ENCODE measurements at places on chromosomes 3 and 15.
A peak's percentile ranks its signal among the peaks of the same experiment; 100 is the strongest.

- DNase-seq = peak; percentile 5
These were observed 157.3 kb downstream of the IGF1R start for GRCh38 chr15:98805434-98806274.

- DNase-seq = no peak
These were observed 429.9 kb downstream of the TBL1XR1 start for GRCh38 chr3:176767385-176767784.

DNA sequence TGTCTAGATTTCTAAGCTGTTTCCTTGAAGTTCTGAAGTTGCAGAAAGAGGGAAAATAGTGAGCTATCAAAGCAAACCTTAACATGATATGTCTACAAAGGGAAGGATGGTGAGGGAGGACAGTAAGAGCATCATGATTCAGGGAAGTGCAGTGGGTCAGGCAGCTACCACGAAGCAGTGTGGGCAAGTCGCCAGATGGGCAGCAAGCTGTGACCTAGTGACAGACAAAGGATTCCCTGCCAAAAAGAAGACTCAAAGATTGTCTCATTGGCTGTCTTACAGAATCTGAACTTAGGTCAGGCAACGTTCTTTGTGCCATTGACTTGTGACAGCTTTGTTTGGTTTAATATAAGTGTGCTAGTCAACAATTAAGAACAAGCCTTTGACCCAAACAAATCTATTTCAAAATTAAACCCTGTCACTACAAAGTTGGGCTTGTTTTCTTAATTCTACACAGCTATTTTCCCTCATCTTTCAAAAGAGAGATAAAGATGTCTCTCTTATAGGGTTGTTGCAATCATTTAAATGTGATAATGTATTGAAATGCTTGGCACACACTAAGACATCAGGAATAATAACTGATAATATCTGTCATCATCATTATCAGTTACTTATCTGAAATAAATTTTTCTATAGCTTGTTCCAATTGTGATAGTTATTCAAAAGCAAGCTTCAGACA is 153.3 kb downstream of the ECT2 start:
- DNase-seq = no peak

DNA sequence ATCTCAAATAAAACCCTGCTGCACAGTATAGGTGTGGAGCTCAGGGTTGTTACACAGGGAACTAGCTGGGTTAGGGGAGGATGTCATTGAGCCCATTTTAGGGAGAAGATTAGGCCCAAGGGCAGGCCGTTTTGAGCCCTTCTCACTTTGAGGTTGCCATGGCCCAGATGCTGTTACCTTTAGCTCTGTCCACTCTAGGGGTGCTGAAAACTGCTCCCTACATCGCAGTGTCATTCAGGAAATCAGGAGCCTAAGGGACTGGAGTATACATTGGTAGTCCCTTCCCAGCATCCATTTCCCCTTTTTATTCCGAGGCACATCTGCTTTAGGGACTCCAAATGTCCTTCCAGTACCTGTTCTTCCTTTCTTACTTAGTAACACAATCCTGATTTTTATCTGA is 79.0 kb upstream of the SELENOK start:
- DNase-seq = no peak

GRCh38 chr3:146277953-146278631 is 27.2 kb upstream of the PLSCR4 start:
- no peak for DNase-seq

- DNase-seq = no peak
These were observed 47.0 kb upstream of the SYNM start for GRCh38 chr15:99057697-99058420.

DNA sequence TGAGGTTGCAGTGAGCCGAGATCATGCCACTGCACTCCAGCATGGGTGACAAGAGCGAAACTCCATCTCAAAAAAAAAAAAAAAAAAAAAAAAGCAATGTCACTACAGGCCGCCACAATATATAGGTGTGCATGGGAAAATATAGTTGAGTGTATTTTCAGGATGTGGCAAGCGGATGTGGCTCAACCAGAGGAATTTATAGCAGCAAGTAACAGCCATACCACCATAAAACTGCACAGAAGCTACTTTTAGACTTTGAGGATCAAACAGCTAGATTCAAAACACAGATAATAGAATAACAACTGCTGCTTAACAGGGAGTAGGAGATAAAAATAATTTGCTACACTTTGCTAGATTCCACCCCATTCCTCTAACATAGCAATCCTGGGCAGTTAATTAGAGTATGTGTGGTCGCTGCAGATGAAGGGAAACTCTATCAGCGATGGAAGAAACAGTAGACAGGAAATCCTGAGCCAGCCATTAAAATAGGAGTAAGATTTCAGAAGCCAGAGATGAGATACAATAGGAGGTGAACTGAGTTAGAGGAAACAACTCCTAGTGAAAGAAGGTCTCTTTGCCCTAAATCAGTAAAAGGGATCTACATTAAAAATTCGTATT is 318.7 kb upstream of the STT3B start:
- DNase-seq = peak; percentile 27

- DNase-seq = peak; percentile 4
These were observed 44.6 kb downstream of the SLC12A1 start for GRCh38 chr15:48250640-48251076.

DNA sequence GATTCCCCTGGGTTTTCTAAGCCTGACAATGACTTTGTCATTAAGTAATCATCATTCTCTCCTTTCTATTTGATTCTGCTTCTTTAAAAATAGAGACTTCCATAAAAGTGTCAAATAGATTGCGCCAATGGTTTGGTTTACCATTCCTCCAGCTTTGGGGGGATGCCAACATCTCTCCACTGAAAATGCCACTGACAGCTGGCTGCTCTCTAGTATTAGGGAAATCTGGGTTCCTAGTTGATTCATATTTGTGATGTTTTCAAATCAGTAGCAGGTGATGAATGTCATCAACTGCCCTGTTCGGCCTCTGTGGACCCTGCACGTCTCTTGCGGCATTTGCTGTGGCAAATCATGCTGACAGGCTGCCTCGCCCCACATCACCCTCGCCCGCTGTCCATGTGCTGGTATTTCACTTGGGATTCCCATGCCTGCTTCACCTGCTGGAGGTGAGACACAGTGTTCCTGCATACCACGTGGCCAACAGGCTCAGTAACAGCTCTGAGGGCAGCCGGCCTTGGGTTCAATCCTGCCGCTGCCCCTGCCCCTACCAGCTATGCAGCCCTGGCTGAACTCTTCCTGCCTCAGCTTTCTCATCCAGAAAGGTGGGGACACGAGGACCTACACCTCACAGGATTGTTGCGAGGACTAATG is 28.1 kb downstream of the ZXDC start:
- no peak for DNase-seq

DNA sequence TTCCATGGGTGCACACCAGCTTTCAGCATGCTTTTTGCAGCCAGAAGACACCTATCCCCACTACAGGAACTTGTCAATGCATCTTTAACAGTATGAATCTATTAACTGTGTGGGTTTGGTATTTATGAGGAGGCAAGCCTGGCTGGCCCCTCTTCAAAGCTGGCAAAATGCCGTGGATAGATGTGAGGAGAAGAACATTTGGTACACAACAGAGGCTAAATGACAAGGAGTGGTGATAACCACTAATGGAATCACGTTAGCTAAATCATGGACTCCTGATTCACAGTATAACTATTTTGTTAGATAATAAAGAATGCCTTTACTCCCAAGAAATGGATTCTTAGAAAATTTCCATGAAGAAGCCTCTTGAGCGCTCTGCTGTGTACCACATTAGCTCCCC is 187.2 kb downstream of the CLSTN2 start:
- DNase-seq = no peak

DNA sequence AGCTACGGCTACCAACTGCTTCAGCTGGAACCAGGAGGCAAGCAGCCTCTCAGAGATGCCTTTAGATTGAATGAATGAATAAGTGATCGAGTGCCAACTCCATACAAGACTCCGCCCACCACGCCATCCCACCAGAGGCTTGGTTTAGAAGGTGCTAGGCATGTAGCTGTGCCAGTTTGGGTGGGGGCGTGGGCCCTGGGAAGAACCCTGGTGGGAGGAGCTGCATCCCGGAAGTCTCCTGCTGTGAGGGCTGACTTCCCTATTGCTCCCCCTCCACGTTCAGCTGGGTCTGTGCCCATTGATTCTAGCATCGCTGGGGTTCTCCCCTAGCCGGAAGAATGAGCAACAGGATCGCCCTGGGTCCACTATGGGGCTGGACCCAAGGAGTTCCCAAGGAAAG is 20.9 kb downstream of the LINGO1 start:
- no peak for DNase-seq

DNA sequence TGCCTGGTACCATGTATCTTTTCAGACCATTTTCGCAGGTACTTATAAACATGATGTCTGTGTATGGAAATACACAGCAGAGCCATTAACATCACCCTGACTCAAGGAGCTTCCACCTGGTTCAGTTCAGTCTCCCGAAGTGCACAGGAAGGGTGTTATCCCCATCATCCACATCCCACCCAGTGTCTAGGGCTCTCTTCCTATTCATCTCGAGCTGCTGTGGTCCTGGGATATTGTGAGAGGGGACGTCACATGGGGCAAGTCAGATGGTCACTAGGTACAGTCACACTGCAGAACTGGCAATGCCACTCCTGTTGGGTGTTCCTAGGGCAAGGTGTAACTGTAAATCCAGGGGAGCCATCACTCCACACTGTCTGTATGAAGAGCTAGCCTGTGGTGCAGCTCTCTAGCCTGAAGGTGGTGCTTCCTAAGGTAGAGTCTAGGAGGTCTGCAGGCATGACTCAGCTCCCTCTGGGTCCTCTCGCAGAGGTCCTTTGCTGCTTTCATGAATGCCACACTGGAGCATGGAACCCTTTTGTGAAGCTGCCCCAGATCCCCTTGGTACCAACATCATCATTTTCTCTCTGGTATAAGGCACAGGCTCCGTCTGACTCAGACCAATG is 13.9 kb downstream of the ISLR2 start:
- DNase-seq = no peak

- no peak for DNase-seq
These were observed 27.0 kb upstream of the TRPM1 start for GRCh38 chr15:31128477-31128876.

- no peak for DNase-seq
These were observed 294.2 kb upstream of the TBL1XR1 start for GRCh38 chr3:177491296-177492032.

DNA sequence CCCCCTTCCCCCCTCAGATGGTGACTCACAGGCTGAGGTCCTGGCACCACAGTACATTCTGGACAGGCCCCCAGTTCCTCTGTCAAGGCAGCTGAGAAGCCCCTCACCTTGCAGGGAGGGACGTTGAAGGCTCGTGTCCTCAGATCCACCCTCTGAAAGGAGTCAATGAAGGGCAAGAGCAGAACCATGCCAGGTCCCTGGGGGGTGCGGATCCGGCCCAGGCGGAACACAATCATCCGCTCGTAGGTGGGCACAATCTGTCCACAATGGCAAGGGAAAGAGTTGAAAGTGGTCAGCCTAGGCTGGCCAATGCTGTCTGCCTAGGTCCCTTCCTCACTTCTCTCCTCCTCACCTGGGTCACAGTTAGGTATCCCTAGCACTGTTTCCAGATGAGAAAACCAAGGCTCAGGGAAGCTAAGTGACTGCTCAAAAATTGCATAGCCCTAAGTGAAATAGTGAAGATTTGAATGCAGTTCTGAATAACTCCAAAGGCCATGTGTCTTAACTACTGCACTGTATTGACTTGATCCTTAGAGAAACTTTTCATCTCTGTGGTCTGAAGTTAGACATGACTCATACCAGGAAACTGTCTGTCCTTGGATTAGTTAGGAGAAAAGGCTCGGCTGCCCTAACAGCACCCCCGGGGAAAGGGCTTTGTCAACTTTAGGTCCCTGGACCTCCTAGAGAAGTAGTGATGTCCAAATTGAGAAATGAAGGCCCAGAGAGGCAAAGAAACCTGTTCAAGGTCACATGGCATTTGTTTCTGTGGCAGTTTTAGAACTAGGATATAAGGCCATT is 2.9 kb downstream of the STOML1 start:
- DNase-seq = no peak

DNA sequence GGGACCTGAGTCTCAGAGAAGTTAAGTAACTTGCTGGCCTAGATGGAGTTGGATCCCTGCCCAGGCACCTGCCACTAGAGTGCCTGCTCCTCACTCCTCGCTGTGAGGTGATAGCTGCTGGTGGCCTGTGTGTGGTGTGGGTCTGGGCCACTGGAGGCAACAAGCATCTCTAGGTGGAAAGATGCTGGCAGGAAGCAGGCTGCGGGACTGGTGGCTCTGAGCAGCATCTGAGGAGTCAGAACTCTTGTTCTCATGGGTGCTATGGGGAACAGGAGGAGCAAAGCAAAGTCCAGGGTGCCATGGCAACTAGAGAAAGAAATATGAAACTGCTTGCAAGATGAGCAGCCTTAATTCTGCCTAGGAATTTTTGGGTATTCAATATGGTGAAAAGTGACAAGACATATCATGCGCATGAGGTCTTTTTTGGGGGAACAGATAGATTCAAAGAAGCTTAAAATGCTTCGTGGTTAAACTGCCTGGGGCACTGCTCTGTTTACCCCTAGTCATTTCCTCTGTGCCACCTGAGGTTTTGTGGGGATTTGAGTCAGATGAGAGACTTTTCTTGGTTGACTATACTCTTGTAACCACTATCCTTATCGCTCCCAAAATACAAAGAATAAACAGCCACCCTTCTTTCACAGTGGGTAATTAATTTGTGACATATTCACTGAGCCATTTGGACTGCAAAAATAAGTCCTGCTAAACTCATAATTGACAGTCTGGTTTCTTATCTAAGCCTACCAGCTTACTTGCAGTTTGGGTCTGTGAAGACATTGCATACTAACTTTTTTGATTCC is 50.3 kb downstream of the MED12L start:
- DNase-seq = peak; percentile 42

- peak; percentile 16 for DNase-seq
These were observed 1.9 kb downstream of the CBLB start for GRCh38 chr3:105866656-105867653.

DNA sequence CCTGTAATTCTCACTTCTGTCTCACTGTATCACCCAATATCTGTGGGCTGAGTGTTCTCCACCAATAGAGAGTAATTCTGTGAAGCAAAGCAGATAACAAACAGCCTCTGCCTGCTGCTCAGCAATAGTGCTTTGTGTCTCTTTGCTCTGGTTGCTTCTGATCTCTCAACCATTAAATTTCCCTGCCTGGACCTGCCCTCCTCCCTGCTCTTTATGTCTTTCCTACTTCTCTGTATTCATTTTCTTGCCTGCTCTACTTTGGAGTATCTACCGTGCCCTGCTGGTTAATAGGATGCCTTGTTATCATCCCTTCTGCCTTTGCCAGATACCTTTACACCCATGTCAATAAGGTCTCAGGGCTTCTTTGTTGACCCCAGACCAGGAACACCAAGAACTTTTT is 102.9 kb upstream of the CGNL1 start:
- DNase-seq = no peak

DNA sequence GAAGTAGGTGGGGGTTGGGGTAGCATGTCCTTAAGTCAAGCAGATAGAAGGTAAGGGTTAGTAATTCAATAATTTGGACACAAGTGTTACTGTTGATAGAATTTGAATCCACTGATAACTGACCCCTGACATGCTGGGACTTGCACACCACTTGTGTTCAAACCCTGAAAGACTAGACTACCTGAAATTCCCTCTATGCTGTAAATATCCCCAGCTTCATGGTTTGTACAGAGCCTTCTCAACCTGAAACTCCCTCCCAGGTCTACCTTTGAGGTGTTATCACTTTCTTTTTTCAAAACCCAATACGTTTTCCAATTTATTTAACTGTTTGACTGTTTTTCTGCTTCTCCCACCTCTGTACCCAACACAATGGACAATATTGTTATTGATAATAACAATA is 459.6 kb downstream of the NLGN1 start:
- no peak for DNase-seq

Data from stimulated activated CD4-positive, alpha-beta T cell treated with anti-CD3 and anti-CD28 coated beads, Interleukin-15, amount 100 ng/mL, for 24 hours (primary cell).